ENCODE measurements at places on chromosomes 5 and 9.

GRCh38 chr5:140303966-140304365 lies 1.1 kb upstream of the PFDN1 start:
- no peak overlapping the region for H3K4me3 ChIP-seq
- peaks cover 19% of the 10 kb centered on the region for H3K36me3 ChIP-seq
- H3K4me1 ChIP-seq: peaks cover 22% of the 10 kb centered on the region
- DNase-seq: no peak
- H3K27ac ChIP-seq: no peak overlapping the region
- H3K27me3 ChIP-seq: no peaks in the 10 kb centered on the region

- no peaks in the 10 kb centered on the region for H3K36me3 ChIP-seq
- no peak for DNase-seq
- peaks cover 24% of the 10 kb centered on the region for H3K27me3 ChIP-seq
- no peak overlapping the region for H3K27ac ChIP-seq
These were observed 8.4 kb downstream of the LMX1B start for GRCh38 chr9:126621919-126622735.

- H3K4me1 ChIP-seq: peaks cover 5% of the 10 kb centered on the region
- no peak for DNase-seq
- H3K4me3 ChIP-seq: no peak overlapping the region
- no peaks in the 10 kb centered on the region for H3K27me3 ChIP-seq
These were observed 198.7 kb downstream of the VPS13A start for GRCh38 chr9:77375956-77376532.

DNA sequence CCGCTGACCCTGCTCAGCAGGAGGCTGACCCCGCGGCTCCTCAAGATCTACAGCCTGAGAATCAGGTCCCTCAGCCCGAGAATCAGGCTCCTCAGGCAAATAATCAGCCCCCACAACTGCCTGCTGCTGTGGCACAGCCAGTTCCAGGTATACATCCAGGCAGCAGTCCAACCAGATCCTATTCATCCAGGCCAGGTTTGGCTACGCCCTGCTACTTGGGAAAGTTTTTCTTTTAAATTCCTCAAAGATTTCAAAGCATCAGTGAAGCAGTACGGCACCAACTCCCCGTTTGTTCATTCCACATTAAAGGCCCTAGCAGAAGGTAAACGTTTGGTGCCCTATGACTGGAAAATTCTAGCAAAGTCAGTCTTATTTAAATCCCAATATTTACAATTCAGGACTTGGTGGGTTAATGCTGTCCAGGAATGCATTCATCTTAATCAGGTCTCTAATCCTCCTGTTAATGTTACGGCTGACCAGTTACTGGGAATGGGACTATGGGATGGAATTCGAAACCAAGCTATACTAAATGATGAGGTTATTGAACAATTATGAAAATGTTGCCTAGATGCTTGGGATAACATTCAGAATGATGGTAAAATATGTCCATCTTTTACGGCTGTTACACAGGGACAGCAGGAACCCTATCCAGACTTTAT lies 102.3 kb downstream of the SYK start:
- no peak for DNase-seq
- no peaks in the 10 kb centered on the region for H3K36me3 ChIP-seq
- H3K27me3 ChIP-seq: no peaks in the 10 kb centered on the region
- H3K4me3 ChIP-seq: no peak overlapping the region
- H3K27ac ChIP-seq: no peak overlapping the region
- H3K4me1 ChIP-seq: no peaks in the 10 kb centered on the region

- H3K4me3 ChIP-seq: no peak overlapping the region
- 0 out of 2 replicates have a peak overlapping the region, but pooled peaks have one; percentile 19 for H3K27ac ChIP-seq
- DNase-seq: peak; percentile 21
- peaks cover 14% of the 10 kb centered on the region for H3K4me1 ChIP-seq
- H3K27me3 ChIP-seq: no peaks in the 10 kb centered on the region
- peaks cover 6% of the 10 kb centered on the region for H3K36me3 ChIP-seq
These were observed 58.2 kb downstream of the PHF2 start for GRCh38 chr9:93634311-93635185.

DNA sequence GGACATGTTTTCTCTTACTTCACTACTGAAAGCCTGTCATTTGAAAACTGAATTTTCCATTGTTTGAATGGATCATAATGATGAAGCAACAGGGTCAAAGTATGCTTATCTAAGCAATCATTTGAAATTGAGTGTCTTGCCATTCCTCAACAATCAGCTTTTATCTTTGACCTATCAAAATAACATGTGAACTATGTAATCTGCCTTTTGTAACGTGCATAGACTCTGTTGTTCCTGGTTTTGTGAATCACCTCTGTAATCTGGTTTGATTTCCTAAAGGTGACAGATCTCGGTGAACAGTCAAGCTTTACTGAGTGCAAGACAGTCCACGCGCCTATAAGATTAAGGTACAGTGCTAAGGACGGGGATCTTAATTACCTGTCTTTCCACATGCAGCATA lies 3.3 kb downstream of the MEF2C start:
- no peaks in the 10 kb centered on the region for H3K27me3 ChIP-seq
- H3K36me3 ChIP-seq: peaks cover 5% of the 10 kb centered on the region
- H3K27ac ChIP-seq: no peak overlapping the region
- H3K4me1 ChIP-seq: peaks cover 21% of the 10 kb centered on the region

- peaks cover 9% of the 10 kb centered on the region for H3K36me3 ChIP-seq
- H3K4me1 ChIP-seq: peaks cover 31% of the 10 kb centered on the region
- DNase-seq: no peak
- no peaks in the 10 kb centered on the region for H3K27me3 ChIP-seq
- peak overlapping the region; percentile 76 for H3K27ac ChIP-seq
- peak overlapping the region; percentile 99 for H3K4me3 ChIP-seq
These were observed 2.1 kb downstream of the MAP3K1 start for GRCh38 chr5:56817263-56818014.

DNA sequence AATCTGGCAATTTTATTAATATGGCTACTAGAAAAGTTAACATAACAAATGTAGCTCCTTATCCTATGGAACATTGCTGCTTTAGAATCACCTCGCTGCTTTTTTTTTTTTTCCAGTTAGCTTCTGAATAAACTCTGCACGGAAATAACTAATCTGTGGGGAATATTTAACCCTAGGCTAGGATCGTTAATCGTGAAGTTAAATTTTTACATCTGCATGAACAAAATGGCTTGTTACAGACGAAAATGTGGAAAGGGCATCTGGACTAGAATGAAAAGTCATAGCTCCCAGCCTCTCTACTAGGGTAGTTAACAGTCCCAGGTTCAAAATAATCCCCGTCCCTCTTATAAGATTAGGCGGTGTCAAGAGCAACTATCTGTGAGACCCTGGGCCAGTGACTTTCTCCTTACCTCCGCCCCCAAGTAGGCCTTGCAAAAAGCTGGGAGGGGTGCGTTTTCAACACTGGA lies 470 bp upstream of the SLC22A5 start:
- peak overlapping the region; percentile 64 for H3K4me3 ChIP-seq
- peak overlapping the region; percentile 51 for H3K27ac ChIP-seq
- DNase-seq: no peak
- H3K4me1 ChIP-seq: peaks cover 34% of the 10 kb centered on the region

DNA sequence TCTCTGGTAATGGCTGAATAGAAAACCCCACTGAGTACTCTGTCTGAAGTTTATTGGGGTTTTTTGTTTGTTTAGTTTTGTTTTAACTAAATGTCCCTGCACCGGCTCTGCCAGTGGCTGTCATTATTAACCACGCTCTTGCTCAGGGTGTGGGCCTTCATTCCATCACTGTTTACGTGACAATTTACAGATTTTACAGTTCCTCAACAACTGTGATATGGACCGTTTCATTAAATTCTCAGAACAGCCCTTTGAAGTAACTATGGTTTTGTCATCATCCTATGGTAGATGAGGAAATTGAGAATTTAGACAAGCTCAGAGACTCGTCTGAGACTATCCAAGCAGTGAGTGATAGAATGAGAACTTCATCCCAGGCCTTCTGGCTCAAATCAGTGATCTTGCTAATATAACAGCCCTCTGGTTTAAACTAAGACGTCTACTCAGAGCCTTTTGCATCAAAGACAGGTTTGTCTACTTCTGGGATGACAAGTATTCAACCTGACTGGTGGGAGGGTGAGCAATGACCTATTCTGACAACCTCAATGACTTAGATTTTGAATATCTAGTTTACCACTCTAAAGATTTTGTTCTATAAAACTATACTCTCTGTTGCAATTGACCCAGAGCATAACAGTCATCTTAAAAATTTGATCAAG lies 77.3 kb upstream of the MAP3K1 start:
- H3K36me3 ChIP-seq: no peaks in the 10 kb centered on the region
- no peak for DNase-seq
- H3K27me3 ChIP-seq: no peaks in the 10 kb centered on the region
- H3K27ac ChIP-seq: no peak overlapping the region
